ENCODE measurements at places on chromosomes 4 and X.

- DNase-seq, result no peak
Measured at GRCh38 chrX:134570509-134570846, 87.8 kb downstream of the PLAC1 start.

GRCh38 chr4:88059766-88060165 lies 52.3 kb downstream of the PKD2 start:
- DNase-seq, result no peak

DNA sequence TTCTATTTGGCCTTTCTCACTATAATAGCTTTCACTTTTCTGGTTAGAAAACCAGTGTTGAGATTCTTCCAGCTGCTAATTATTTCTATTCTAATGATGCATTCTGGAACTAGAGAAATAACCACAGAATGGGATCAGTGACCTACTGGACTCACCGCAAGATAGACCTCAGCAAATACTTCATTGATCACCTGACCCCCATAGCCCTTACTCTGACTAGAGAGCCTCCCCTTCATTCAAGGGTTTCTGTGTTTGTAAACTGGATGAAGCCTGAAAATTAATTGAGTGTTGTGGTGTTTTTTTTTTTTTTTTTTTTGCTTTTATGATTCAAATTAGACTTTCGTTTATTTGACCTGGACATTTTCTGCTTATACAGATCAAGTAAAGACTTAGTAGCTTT lies 97.0 kb downstream of the NBDY start:
- no peak for DNase-seq

GRCh38 chrX:23333842-23334520 lies 668 bp upstream of the PTCHD1 start:
- DNase-seq, result no peak
